ENCODE measurements at places on chromosomes 11 and 22.

- no peak for DNase-seq
These were observed 229.7 kb downstream of the FAM76B start for GRCh38 chr11:95559899-95560298.

GRCh38 chr22:50086526-50086925 is 1.3 kb upstream of the MLC1 start:
- no peak for DNase-seq

GRCh38 chr11:120940160-120940848 is 83.6 kb upstream of the TBCEL start:
- no peak for DNase-seq

- no peak for DNase-seq
These were observed 10.2 kb upstream of the DDB2 start for GRCh38 chr11:47204637-47204989.

DNA sequence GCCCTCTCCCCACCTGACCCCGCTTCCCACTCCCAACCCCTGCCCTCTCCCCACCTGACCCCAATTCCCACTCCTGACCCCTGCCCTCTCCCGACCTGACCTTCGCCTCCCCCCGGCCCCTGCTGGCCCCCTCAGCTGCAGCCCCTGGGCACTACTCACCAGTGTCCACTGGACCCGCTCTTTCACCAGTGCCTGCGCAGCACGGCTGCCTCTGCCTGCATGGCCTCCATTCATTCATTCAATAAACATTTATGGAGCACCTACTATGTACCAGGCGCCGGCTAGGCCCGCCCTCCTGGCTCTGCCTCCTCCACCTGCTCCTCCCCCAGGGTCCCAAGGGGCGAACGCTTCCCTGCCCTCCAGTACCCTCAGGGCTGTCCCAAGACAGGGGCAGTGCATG is 42.6 kb downstream of the ELFN2 start:
- DNase-seq: no peak

DNA sequence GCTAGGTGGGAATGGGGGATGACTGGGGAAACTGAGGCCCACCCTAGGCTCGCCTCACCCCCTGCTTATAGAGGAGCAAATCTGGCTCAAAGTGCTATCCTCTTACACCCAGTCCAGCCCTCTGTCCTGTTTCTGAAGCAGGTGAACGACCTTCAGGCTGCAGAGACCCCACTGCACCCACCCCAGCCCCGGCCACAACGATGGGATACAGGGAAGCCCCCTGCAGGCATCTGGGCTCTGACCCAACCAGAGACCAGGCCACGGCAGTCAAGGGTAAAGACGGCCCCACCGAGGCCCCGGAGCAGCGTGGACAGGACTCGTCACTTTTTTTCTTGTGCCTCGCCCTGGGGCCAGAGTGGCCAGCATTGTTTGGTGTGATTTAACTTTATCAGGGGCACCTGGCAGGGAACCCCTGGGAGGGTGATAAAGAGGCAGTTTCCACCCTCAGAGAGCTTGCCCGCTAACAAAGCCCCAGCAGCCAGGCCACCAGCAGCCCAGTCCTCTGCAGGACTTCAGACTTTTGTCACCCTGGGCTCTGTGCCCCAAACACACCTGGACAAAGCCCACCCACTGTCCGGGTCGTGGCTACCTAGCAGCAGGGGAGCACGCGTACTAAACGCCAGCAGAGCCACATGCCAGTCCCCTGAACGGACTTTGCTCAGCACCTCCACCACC is 612.6 kb downstream of the TBC1D22A start:
- DNase-seq: no peak

- DNase-seq: no peak
These were observed 1.6 kb downstream of the DIXDC1 start for GRCh38 chr11:111938687-111939160.

GRCh38 chr11:1382429-1382828 is 7.3 kb upstream of the BRSK2 start:
- no peak for DNase-seq

DNA sequence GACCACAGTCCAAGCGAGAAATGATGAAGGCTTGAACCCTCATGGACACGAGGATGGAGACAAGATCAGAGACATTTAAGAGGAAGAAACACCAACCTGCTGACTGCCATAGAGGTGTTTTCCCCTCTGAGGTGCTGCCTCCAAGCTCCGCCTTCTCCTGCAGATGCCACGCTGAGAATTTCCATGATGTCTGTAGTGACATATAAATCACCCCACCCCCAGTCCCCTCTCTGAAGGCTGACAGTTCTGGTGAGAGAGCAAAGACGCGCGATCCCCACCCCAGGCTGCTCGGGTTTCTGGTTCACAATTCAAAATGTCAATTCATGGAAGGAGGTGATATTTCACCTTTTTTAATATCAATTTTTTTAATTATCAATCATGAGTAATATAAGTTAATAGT is 28.2 kb downstream of the LRRC32 start:
- DNase-seq: no peak

DNA sequence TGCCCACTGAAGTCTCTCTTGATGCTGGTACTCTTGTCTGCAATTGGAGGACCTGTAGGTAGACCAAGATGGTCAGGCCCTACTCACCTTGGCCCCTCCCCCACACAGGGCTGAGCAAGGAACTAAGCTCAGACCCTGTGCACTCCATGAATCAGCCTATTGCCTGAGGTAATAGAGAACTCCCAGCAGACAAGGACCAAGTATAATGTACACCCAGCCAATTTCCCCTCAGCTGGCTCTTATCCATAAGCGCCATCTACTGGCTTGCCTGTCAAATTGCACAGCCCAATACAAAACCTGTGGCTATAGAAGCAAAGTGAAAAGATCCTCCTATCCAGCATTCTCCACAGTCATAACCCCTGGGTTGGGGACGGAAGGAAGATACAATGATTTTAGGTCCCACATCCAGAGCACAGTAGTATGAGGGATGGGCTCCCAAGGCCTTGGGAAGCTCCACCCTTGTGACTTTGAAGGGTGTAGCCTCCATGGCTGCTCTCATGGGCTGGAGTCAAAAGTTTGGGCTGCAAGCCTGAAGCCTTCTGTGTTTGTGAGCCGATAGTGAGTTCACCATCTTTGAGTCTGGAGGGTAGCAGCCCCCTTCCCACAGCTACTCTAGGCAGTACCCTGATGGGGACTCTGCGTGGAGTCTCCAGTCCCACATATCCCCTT is 56.0 kb downstream of the GLYATL2 start:
- no peak for DNase-seq

- no peak for DNase-seq
These were observed 37.6 kb upstream of the BIRC3 start for GRCh38 chr11:102279641-102280170.

DNA sequence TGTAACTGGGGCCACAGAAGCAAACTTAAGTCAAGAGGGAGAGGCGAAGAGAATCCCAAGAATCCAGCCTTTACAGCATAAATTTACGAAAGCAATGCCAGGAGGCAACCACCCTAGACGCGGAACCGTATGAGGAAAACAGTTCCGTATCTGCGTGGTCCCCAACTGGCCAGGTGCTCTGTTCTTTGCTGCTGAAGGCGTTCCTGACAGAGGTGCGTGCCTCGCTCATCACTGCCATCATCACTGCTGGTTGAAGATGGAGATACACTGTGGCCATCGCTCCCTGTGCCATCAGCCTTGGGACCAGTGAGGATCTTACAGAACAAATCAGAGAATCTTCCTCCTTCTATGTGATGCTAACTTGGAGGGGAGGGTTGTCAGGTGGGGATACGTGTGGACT is 270.5 kb upstream of the B3GAT1 start:
- no peak for DNase-seq

DNA sequence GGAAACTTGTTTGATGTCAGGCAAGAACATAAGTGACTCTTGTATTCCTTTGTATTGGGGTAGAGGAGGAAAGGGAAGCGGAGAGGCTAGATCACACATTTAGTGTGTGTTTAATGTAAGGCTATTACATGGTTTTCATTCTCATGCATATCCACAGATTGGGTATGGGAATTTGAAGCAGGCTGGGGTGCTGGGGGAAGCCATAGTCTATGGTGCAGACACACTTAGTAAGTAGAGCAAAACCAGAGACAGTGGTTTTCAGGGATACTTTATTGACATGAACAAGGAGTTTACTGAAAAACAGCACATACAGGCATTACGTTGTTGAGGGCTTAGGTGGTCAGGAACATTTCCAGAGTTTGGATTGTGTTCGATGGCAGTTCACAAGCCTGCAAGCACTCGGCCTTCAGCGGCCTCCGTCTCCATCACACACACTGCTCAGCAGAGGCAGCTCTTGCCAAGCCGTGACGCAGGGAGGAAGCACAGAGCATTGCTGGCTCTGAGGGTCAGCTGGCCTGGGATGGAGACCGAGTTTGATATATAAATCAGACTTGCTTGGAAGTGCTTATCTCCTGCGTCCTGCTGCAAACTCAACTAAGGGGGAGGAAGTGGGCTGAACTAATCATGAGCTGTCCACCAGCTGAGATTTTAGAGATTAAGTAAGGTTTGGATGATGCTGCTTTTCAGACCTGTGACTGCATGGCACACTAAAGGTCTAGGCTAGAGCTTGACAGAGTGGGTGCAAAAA is 25.3 kb downstream of the SCN3B start:
- peak; percentile 57 for DNase-seq

DNA sequence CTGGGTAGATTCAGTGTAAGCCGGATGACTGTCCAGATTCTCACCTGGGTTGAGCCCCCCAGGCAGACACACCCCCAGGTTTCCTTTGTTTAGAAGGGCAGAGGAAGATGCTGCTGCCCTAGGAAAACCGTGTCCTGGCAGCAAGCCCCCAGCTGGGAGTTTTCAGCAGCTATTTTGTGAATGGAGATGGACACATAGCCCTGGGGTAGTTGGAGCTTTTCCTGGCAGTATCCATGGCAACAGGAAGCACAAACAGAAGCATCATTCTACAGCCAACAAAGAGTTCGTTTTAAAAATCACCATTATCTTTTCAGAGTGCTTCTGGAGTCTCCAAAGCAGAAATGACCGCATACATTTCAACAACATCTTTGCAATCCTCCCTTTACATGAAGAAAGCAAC is 245.5 kb downstream of the BRD1 start:
- no peak for DNase-seq

- peak; percentile 65 for DNase-seq
These were observed 3.5 kb downstream of the CBX7 start for GRCh38 chr22:39148727-39149535.

- no peak for DNase-seq
These were observed 430.3 kb downstream of the SOX6 start for GRCh38 chr11:15926071-15926470.

- DNase-seq: no peak
These were observed 37.3 kb downstream of the FLI1 start for GRCh38 chr11:128731041-128731663.

- DNase-seq: no peak
These were observed 53.1 kb downstream of the ARRB1 start for GRCh38 chr11:75298191-75298975.

- DNase-seq: no peak
These were observed 2.1 kb downstream of the LGALS1 start for GRCh38 chr22:37677493-37677974.

DNA sequence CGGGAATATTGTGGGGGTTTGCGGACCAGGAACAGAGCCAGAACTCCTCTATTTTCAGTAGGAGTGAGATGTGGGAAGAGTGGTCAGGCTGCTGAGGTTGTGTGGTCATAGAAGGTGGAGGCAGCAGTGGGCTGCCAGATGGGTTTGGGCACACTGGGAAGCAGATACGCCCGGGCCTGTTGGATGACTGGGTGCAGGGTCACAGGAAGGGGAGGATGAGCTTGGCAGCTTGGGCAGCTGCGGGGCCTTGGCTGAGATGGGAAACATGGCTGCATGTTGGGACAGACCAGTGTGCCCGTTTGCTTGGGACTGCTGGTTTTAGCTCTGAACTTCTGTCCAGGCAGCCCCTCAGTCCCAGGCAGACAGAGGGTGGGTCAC is 11.4 kb downstream of the SHANK3 start:
- DNase-seq: no peak

DNA sequence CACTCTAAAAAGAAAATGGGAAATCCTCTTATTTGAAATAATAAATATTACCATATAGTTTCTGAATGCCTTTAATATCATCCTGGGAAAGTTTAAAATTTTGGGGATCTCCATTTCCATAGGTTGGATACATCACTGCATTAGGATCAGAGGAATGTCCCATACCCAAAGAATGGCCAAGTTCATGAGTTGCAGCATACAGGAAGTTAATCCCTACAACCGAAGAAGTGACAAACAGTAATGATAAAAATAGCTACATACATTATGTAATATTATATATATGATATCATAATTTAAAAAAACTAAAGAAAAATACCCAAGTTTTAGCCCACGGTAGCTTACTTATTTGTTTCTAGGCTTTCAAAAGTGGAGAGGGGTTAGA is 7.4 kb downstream of the MMP7 start:
- no peak for DNase-seq

- DNase-seq: no peak
These were observed 38.7 kb downstream of the NARS2 start for GRCh38 chr11:78535920-78536319.

DNA sequence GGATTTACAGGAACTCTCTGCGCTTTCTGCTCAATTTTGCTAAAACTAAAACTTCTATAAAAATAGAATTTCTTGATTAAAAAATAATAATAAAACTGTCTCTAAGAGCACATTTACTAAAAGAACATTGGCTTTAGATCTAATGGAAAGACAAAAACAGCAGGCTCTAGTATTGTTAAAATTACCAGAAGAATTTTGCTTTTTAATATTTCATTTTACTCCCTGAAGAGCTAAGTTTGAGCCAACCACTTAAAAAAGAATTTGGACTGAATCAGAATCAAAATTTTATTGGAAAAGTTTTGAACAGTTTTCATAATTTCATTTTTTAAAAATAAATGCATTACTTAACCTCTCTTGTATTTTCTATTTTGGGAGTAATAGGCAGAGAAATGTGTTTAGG is 107.3 kb downstream of the BBOX1 start:
- no peak for DNase-seq
